ENCODE measurements at places on chromosomes 13 and 19.
A peak's percentile ranks its signal among the peaks of the same experiment; 100 is the strongest.

- DNase-seq = peak; percentile 20
These were observed 850 bp downstream of the KLF5 start for GRCh38 chr13:73059460-73060250.

DNA sequence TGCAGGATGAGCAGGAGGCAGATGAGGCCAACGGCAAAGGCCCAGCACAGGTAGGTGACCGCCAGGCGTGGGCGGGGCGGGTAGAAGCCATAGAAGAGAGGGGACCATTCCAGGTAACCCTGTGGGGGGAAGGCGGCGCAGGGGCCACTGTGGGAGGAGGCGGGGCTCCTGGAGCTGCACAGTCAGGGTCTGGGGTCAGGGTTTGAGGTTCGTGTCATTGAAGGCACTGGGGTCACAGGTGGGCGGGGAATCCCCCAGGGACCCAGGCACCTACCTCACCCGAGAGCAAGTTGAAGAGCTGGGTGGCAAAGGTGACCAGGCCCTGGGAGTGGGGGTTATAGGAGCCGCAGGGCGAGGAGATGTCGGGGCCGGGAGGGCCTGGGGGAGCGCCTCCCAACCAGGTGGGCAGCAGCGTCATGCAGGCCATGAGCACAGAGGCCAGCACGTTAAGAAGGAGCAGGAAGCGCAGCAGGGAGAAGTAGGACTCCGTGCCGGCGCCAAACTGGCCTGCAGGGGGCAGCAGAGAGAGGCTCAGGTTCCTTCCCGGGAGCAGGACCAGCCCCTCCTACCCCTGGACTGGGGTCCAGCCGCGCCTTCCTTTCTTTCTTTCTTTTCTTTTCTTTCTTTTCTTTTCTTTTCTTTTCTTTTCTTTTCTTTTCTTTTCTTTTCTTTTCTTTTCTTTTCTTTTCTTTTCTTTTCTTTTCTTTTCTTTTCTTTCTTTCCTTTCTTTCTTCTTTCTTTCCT is 4.6 kb downstream of the TMC4 start:
- peak; percentile 56 for DNase-seq

DNA sequence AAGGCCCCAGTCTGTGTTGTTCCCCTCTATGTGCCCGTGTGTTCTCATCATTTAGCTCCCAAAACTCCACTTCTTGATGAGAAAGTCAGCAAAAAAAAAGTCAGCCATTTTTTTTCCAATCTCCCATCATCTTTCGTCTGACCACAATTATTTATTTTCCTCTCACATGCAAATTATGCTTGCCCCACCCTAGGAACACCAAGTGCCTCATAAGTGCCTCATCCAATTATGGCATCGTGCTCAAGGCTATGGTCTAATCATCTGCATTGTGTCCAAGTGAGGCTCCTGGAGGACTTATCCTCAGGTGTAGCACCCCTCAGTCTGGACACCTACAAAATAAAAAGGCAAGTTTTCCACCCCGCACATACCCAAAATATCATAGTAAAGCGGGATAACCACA is 20.8 kb upstream of the IPO5 start:
- DNase-seq = no peak

DNA sequence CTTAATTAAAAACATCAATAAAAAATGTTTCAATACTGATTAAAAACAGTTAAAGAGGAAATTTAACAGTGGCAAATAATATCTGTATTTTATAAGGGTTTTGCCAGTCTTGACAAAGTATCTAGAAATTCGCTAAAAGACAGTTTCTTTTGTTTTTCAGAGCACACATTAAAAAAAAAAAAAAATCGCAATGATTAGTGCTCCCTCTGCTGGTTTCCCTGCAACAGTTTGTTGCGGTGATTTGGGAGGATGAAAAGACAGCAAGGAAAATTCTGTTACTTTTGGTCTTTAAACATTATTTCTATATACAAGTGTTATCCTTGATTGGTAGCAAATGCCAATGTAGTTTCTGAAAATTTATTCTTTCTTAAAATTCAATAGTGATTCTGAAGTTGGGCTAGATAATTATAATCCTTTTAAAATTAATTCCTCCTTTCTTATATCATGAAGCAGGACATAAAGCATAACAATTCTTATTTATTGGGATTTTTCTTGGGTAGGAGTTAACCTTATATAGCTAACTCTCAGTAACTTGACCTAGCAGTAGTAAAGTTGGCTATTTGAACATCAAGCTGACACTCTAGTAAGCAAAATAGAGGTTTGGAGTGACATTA is 23.1 kb upstream of the SPRY2 start:
- no peak for DNase-seq

DNA sequence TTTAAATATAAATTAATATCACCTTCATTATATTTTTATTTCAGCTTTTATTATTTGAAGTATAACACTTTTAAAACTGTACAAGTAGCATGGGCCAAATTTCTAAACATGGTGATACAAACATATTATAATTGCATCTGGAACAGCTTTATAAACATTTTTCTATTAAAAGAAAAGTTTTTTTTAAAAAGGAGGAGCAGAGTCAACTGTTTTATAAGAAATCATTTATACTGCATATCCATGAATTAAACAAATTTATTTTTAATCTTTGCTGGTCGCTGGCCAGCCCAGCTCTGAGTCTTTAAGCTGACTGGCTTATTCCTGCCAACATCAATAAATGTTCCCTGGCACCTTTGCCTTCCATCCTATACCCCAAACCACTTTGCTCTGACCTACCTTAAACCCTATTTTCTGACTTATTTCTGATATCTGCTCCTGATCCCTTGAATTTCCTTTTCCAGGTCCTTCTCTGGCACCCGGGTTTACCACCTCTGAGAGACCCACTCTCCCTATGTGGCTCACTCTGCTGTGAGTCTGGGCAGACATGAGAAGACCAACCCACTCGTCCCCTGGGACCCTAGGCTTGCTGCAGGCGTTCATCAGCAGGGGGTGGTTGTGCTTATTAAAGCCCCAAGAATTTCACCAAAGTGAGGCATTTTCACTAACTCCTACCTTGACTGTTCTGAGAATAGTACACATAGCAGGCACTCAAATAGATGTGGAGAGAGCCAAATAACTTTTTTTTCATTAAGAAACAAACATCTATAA is 220.3 kb downstream of the KLF12 start:
- DNase-seq = no peak

DNA sequence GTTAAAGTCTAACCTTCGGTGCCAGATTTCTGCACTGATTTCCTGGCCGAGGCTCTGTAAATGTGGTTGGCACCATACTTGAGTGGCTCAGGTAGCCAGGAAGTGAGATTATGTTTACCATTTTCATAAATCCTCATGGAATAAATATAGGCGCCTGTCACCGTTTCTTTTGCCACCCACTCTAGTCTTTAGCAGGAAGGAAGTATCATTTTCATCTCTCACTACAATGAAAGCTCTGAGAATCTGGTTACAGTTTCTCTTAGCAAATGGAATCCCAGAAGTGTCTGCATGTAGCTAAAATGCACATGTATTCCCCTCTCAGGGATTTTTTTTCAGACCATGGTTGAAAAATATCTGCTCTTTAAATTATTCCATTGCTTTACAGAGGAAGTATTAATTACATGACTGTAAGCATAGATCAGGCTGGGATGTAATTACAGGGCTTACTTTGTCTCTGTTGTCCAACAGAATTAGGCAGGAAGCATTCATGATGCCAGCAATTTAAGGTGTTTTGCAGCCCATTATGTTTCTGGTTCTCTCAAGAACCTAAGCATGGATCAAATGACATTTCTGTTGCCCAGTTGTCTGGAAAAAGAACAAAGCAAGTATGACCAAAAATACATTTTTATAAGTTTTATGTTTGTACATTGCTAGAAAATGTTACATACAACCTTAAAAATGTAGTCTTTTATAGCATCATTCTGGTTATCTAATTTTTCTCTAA is 221.7 kb upstream of the SPRY2 start:
- no peak for DNase-seq

DNA sequence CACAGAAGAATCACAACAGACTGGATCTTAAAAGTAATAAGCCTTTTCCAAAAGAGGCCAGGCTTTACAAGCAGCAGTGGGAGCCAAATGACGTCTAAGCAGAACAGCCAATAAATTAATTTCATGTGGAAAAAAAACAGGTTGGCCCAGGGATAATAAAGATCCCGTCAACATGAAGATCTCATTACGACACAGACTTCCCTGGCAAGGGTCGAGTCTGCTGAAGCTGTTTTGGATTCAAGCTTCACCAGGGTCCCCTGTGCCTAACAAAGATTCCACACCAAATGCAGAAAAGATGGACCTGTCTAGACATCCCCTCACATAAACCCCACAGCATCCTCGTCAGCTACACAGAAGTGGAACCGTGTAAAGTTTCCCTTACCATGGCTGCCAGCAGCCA is 215.1 kb upstream of the ZNF507 start:
- DNase-seq = no peak

GRCh38 chr13:101231751-101232428 is 184.4 kb downstream of the NALCN start:
- DNase-seq = no peak

GRCh38 chr13:33100886-33101285 is 84.7 kb downstream of the KL start:
- DNase-seq = no peak

GRCh38 chr13:90430127-90430526 is 917.4 kb upstream of the MIR17HG start:
- DNase-seq = no peak

DNA sequence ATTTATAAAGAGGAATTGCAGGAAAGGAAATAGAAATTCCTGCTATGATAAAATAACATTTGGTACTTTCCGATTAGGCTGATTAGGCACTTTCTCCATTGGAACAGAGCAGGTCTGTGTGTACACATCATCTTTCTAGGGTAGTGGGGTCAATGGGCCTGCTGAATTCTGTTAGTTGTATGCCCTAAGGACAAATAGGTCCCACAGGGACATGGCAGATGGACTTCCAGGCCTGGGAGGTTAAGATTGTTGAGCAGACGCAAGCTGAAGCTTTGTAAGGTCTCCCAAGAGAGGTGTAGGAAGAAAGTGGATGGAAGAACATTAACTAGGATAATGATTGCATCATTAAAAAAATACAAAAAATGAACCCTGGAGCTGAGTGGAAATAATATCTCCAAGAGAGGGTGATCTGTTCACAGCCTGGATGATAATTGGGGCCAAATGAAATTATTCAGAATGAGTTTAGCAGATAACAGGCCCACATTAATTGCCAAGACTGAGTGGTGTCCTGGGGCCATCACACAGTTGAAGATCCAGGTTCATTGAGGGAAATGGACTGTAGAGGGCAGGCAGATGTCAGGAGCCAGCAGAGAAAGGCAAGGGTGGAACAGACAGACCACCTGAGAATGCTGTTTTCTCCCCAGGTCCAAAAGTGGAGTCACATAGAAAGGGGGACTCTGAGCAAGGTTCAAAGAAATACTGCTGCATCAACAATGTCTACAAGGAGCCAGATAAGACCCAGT is 215.1 kb downstream of the DNAJC15 start:
- no peak for DNase-seq

GRCh38 chr19:11252665-11253355 is 9.5 kb downstream of the DOCK6 start:
- no peak for DNase-seq

DNA sequence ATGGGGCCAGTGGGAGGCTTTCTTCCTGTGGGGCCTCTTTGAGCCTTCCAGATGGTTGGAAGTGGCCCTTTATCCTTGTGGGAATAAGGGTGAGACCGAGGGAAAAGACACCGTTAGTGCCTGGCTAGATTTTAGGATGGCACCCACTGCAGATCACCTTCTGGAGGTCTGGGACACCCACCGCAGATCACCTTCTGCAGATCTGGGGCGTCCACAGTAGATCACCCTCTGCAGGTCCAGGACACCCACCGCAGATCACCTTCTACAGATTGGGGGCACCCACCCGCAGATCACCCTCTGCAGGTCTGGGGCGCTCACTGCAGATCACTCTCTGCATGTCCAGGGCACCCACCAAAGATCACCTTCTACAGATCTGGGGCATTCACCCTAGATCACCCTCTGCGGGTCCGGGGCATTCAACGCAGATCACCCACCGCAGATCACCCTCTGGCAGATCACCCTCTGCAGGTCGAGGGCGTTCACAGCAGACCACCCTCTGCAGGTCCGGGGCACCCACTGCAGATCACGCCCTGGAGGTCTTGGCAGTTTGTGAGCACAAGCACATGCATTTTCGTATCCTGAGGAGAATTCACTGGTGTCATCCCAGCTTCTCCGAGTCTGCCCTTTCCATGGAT is 153.4 kb upstream of the TSHZ3 start:
- no peak for DNase-seq

DNA sequence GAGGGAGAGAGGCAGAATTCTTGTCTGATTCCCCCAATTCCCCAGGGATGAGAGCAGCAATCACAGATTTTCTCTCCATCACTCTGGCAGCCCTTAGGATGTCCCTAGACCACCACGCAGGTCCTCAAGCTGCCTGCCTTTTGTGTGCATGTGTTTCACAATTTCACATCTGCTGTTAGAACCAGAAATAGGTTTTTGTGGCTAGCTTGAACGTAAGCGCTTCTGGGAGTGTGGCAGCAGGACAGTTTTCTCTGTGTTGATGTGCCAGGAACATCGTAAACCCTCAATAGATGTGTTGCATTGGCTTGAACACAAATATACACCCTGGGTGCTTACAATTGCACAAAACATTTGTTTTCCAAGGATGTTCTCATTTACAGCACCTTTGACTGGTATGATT is 78.8 kb upstream of the TMTC4 start:
- no peak for DNase-seq

GRCh38 chr13:48403913-48404312 is 9.0 kb downstream of the LPAR6 start:
- DNase-seq = no peak

DNA sequence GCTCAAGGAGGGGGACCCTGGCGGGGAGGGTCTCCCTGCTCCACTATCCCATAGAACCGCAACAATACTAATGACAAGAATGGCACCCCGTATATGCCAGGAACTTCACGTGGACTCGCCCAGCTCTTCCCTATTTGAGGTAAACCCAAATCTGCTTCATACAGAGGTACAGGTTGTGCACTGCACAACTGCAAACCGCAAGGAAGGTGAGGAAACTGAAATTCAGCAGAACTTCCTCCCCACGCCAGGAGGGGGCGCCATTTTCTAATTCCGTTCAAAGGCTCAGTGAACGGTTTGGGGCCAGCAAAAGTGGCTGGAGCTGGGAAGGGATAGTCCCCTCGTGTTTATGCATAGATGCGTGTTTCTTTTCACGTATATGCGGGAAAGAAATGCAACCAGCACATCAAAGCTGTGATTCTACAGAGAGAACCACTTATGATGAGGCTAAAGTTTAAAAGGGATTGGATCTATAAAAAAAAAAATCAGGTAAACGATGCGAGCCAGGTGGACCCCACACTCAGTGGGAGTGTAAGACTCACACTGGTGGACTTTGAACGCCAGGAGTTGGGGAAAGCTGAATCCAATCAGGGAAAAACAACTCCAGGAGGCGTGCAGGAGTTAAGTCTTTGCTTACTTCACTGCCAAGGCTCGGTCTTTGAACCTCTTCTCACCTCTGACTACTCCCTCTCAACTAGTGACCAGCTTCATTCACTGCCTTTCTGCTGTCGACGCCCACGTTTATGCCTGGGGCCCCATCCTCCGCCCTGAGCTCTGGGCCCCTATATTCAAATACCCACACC is 20.3 kb downstream of the C19orf81 start:
- no peak for DNase-seq

GRCh38 chr13:85737952-85738351 is 61.3 kb downstream of the SLITRK6 start:
- DNase-seq = no peak

GRCh38 chr19:16834747-16835146 is 5.5 kb downstream of the SIN3B start:
- DNase-seq = peak; percentile 62

GRCh38 chr19:7622933-7623685 is 6.2 kb downstream of the XAB2 start:
- DNase-seq = no peak

All from RCC 7860 (cell line).